ENCODE measurements at places on chromosomes 3 and 15.

DNA sequence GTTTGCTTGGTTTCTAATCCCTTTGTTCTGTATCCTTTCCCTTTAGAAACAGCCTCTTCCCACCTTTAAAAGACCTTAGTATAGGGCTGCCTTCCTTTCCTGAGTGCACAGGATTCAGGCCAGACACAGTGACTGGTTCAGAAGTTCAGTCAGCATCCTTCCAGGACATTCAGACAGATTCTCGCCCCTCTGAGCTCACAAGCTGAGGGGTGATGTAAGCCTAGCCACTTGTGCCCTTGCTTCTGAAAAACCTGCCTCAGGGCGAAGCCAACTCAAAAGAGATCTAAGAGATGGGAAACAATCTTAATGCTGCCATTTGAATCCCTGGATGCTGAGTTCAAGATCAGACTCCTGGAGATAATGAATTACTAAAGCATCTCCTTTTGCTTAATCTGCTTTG is 6.7 kb upstream of the NSMCE3 start:
- no peak for DNase-seq

GRCh38 chr3:104040896-104041295 is 1325.8 kb upstream of the ALCAM start:
- no peak for DNase-seq

- DNase-seq: no peak
These were observed 995.9 kb downstream of the MCTP2 start for GRCh38 chr15:95227235-95227634.

- no peak for DNase-seq
These were observed 188.7 kb upstream of the LINGO1 start for GRCh38 chr15:77821188-77821958.

DNA sequence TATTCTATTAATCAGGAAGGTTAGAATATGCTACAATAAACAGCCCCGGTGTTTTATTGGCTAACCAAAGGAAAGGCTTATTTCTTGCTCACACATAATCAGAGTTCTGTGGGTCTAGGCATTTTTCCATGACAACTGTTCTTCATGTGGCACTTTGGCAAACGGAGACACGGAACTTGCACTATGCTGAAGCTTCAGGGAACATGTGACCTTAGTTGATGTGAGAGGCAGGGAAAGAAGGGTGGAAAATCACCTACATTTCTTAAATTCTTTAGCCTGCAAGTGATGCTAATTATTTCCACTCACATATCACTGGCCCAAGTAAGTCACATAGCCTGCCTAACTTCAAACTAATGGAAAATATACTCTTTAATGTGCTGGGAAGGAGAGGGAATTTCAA is 344.6 kb downstream of the SV2B start:
- DNase-seq: no peak

DNA sequence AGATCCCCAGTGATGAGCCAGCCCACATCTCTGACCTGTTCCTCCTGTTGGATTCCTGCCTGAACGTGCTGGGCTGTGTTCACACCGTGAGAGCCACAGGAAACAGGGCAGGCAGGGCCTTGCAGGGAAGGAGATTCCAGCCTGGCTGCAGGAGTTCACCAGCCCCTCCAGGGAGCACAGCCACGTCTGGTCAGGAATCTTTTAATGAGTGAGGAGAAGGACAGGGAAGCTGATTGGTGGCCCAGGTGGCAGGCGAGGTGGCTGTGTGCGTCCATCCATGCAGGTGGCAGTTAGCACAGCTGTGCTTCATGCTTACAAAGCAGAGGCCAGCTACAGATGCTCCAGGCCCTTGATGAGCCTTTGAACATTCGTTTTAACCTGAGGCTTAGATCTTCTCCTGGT is 10.5 kb downstream of the LRRK1 start:
- DNase-seq: no peak

DNA sequence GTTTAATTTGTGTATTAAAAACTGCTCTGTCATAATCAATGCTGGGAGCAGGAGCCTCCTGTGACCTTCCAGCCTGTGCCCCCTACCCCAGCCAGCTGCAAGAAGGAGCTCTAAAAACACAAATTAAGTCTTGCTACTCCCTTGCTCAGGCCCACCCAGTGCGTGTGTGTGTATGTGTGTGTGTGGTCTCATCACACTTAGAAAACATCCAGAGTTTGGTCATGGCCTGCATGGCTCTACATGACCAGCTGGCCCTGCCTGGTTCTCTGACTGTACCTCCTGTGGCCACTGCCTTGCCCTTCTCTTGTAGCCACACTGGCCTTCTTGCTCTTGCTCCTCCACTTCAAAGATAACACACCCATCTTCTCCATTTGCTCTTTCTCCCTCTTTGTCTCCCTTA is 13.7 kb downstream of the P2RY14 start:
- DNase-seq: no peak

DNA sequence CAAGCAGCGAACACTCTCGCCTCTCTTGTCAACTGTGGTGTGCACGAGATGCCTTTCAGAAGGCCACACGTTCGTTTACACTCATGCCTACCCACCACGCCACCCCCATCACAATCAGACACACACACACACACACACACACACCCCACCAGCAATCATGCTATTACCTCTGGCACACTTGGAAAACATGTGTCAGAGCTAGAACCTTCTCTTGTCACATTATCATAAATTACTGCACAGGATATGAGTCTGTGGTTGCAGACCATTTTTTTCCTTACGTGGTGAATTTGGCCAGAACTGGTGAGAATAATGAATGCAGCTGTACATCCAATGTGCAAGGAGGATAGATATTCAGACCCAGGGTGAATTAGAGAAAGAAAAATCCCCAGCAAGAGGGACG is 52.4 kb downstream of the TRIM69 start:
- no peak for DNase-seq

DNA sequence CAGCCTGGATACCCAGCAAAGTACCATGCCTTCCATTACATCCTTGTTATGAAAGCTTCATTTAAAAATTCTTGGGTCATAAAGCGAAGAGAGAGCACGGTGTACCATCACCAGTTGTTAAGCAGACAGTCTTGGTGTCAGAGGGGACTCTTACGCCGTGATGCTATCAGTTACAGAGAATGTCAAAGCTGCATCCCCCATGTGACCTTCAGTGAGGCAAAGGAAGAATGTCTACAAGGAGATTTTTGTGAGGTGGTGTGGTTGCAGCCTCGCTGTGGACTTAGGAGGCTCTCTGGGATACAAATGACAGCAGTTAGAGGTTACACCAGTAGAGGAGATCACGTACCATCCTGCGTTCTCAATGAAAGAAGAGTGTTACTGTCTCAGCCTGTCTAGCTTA is 278.3 kb downstream of the FEZF2 start:
- no peak for DNase-seq

GRCh38 chr15:66646799-66647198 is 55.2 kb upstream of the SMAD6 start:
- DNase-seq: no peak

DNA sequence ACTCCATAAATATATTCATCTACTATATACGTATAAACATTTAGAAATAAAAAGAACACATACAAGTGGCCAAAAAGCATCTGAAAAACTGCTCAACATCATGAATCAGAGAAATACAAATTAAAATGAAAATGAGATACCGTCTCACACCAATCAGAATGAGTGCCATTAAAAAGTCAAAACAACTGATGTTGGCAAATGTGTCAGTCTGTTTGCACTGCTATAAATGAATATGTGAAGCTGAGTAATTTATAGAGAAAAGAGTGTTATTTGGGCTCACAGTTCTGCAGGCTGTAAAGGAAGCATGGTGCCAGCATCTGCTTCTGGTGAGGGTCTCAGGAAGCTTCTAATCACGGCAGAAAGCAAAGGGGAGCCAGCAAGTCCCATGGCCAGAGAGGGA is 620.3 kb upstream of the CCDC54 start:
- DNase-seq: no peak

DNA sequence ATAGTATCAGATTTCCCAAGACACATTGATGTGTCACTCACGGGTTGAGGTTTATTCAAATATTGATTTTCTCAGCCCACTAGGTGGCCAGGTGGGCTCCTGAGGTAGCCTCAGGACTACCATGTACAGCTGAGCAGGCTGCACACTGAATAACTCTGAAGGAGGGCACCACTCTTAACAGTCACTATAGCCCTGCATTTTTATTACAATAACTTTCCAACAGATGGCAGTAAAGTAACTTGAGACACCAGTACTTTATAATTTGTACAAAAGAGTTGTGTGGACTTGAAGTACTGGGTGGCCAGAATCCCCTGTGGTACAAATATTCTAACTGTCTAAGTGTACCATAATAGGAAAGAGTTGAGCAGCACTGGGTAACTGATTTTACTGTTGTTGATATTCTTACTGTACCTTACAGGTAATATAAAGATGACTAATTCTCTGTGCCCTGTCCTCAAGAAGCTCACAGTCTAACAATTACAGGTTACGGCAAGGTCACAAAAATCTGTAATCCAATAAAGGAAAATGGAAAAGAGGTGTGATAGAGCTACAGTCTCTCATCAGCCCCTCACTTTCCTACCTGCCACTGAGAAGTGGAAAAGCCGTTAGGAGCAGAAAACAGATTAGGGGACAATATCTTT is 76.0 kb downstream of the ETFA start:
- no peak for DNase-seq

DNA sequence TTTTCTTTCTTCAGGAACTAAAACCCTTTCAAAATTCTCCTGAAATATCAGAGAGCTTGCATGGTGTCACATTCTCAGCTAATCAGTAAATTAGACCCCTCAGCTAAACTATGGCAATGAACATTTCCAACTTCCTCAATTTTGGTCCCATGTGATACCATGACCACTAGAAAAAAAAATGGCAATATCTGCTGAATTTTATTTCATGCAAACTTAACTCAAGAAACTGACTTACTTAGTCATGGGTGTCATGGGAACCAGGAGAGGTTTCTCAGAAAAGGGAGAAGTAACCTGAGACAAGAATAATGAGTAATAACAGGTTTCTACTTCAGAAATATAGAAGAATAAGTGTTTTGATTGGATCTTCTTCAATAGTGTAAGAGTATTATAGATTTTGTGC is 784.6 kb upstream of the ALCAM start:
- no peak for DNase-seq

DNA sequence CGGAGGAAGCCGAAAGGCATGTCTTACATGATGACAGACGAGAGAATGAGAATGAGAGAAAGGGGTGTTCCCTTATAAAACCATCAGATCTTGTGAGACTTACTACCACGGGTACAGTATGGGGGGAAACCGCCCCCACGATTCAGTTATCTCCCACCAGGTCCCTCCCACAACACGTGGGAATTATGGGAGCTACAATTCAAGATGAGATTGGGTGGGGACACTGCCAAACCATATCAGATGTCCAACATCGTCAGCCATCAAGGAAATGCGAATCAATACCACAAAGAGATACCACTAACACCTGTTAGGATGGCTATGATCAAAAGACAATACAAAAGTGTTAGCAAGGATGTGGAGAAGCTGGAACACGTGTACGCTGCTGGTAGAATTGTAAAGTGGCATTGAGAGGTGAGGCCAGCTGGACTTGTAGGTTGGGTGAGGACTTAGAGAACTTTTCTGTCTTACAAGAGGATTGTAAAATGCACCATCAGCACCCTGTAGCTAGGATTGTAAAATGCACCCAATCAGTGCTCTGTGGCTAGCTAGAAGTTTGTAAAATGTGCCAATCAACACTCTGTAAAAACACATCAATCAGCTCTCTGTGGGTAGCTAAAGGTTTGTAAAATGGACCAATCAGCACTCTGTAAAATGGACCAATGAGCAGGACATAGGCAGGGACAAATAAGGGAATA is 37.5 kb downstream of the VGLL4 start:
- DNase-seq: no peak

GRCh38 chr3:159875116-159875515 is 113.5 kb upstream of the IL12A start:
- DNase-seq: no peak

- DNase-seq: no peak
These were observed 40.6 kb downstream of the TPRA1 start for GRCh38 chr3:127549826-127550467.

DNA sequence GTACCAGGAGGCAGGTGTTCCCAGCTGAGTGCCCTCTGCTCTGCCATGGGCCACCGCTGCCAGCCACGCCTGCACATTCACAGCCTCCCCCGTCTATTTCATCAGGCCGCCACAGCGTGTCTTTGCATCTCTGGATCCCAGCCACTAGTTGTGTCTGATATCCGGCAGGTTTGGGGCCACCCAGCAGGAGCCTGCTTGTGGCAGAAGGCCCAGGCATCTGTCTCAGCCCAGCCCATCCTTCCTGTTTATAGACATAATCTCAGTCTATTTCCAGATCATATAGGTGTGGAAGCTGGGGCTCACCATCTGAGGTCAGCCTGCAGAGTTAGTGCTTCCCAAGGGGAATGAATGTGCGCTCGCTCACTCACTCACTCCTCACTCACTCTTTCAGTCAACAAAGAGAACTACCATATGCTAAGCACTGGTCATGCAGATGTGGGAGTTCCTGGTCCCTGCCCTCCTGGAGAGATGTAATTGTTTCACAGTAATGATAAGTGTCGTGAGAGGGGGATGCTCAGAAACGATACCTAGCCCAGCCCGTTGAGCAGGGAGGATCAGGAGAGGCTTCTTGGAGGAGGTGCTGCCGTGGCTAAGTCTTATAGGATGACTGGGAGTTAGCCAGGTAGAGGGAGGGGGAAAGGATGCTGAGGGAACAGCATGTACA is 60.6 kb downstream of the FGD5 start:
- no peak for DNase-seq

GRCh38 chr15:52733088-52733487 is 53.9 kb upstream of the ATOSA start:
- DNase-seq: no peak

- no peak for DNase-seq
These were observed 73.1 kb downstream of the FGF7 start for GRCh38 chr15:49495993-49496753.

DNA sequence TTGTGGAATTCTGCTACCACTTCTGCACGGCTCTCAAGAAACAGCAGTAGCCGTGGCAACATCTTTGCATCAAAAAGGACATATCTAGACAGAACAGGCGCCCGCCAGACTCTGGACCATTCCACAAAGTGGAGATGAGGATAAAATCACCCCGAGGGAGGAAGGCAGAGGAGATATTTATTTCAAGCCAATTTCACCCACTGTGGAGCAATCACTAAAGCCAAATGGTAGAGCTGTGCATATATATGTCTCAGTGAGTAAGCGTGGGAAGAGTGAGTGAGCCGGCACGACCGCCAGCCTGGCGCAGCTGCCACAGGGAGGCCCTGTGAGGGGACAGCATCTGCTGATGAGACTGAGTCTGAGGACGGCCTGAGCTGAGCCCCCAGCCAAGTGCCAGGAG is 111.3 kb downstream of the MEGF11 start:
- DNase-seq: no peak
